Chondrocyte (in vitro differentiated cells): ENCODE measurements at places on chromosomes 2 and 18. TPM values are rescaled to one million over a fixed set of nuclear protein-coding genes. Genes with fewer than 3 reads are reported as not detected.

DNA sequence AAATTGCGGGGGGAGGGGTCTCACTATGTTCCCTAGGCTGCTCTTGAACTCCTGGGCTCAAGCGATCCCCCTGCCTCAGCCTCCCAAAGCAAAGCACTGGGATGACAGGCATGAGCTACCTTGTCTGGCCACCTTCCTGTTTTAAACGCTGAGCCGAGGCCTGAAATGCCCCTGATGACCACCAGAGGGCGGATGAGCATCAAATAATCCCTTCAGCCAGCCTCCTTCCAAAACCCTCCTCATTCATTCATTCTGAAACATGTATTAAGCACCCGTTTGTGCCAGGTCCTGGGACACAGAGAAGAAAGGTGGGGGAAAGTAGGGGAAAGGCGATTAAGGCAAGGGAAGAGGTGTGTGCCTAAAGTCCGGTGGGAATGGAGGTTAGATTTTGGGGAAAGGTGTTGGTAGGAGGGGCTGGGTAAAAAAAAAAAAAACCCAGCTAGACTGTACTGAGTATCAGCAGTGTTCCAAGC is 30.7 kb upstream of the PTMA start:
- H3K27ac ChIP-seq: peak overlapping the region; percentile 65
- no peak for DNase-seq
- no peaks in the 10 kb centered on the region for H3K27me3 ChIP-seq
- H3K4me1 ChIP-seq: peaks cover 18% of the 10 kb centered on the region
- H3K36me3 ChIP-seq: no peaks in the 10 kb centered on the region

DNA sequence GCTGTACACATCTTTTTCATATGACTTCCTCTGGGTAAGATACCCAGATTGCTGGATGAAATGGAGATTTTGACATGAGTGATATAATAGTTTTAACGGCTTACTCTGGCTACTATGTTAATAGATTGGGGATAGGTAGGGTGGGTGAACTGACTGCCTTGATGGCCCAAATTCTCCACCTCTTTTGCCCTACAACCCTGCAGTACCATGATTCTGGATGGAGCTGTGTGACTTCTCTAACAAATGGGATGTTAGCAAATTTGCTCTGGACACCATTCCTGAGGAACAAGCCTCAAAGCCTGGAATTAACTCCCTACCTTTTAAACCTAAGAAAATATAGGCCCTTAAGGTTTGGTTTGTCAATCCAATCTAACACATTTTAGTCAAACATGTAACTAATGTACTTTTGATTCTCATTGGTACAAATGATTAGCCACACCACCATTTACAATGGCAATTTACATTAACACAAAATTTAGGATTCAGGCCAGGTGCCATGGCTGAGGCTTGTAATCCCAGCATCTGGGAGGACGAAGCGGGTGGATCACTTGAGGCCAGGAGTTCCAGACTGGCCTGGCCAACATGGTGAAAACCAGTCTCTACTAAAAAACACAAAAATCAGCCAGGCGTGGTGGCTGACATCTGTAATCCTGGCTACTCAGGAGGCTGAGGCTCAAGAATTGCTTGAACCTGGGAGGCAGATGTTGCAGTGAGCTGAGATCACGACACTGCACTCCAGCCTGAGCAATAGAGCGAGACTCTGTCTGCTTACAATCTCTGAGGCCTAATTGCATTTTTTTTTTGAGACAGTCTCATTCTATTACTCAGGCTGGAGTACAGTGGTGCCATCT is 12.8 kb downstream of the CLK1 start:
- peaks cover 43% of the 10 kb centered on the region for H3K36me3 ChIP-seq
- no peaks in the 10 kb centered on the region for H3K27me3 ChIP-seq
- H3K4me1 ChIP-seq: no peaks in the 10 kb centered on the region

The ALPI gene
- total RNA-seq: not detected in 3 replicates

The SCTR gene
- not detected in 3 replicates for total RNA-seq

DNA sequence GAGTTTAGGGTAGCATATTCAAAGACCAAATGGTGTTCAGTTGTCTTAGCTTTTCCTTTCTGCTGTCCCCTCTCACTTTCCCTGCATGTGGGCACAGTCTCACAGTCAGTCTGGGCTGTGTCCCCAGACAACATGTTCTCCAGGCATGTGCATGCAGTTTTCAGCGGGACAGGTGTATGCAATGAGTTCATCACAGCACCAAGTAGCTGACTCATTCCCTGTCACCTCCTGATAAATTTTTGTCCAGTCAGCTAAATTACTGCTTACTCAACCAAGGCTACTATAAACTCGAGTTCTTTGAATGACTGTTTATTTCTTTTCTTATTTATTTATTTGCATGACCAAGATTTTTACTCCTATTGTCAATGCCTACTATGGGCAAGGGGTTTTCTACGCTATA is 148.8 kb upstream of the CDH19 start:
- H3K4me3 ChIP-seq: no peak overlapping the region
- H3K36me3 ChIP-seq: no peaks in the 10 kb centered on the region
- no peak overlapping the region for H3K27ac ChIP-seq
- DNase-seq: no peak
- peaks cover 9% of the 10 kb centered on the region for H3K4me1 ChIP-seq

The ABCG8 gene
- not detected in 3 replicates for total RNA-seq

GRCh38 chr2:2229626-2230432 is 101.2 kb downstream of the MYT1L start:
- DNase-seq: no peak
- H3K4me3 ChIP-seq: no peak overlapping the region
- peaks cover 4% of the 10 kb centered on the region for H3K27me3 ChIP-seq
- no peaks in the 10 kb centered on the region for H3K36me3 ChIP-seq
- H3K27ac ChIP-seq: no peak overlapping the region

The NEU2 gene
- total RNA-seq: not detected in 3 replicates

DNA sequence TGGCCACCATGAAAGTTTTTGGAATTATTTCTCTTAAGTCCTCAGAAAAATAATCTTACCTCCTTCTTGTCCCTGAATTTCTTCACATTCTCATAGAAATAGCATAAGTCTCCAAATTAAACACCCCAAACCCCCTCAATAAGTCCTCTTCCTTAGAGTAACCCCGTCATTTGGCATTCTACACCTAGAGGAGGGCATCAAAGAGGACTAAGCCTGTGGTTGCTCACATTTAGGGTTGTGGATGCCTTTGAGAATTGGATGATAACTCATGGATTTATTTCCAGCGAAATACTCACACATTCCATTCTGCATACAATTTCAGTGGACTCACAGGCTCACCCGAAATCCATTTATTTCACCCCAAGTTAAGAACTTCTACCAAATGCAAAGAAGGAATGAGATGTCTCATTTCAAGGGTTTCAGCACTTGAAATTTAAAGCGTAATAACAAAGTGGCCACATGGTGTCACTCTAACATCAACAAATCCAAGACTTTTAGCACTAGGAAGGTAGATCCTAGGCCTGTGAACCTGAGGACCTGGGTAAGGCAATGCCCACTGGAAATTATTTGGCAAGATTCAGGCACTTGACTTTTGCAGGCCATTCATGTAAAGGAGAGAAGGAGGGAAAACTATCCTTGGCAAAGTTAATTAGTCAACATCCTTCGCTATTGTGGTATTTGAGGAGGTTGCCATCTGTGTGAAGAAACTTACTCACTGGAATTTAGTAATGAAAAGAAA is 24.6 kb downstream of the DYTN start:
- DNase-seq: no peak
- H3K27me3 ChIP-seq: peaks cover 20% of the 10 kb centered on the region
- no peak overlapping the region for H3K4me3 ChIP-seq
- no peaks in the 10 kb centered on the region for H3K36me3 ChIP-seq

DNA sequence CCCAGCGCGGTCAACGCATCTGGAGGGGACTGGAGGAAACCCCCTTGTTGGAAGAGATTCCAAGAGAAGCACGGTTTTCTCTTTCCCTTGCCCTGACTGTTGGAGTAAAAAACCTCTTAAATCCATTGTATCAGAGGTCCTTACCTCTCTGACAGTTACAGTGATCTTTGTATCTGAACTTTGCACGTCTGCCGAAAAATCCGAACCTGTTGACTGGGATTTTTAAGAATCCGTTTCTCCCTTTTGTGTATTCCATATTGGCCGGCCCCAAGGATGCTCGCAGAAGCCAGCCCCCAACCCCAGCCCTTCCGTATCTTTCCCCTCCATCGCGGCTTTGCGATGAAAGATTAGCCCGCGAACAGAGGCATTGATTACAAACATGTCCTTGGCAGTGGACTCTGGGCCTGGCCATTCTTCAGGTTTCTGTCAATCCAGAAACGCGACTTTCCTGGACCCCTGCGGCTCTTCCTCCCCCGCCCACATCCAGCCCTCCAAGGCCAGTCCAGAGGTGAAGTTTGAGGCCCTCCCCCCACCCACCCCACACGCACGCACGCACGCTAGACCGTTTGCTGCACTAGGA is 4.6 kb upstream of the DLX1 start:
- peaks cover 7% of the 10 kb centered on the region for H3K27me3 ChIP-seq
- no peak overlapping the region for H3K4me3 ChIP-seq
- no peak overlapping the region for H3K27ac ChIP-seq
- no peak for DNase-seq

DNA sequence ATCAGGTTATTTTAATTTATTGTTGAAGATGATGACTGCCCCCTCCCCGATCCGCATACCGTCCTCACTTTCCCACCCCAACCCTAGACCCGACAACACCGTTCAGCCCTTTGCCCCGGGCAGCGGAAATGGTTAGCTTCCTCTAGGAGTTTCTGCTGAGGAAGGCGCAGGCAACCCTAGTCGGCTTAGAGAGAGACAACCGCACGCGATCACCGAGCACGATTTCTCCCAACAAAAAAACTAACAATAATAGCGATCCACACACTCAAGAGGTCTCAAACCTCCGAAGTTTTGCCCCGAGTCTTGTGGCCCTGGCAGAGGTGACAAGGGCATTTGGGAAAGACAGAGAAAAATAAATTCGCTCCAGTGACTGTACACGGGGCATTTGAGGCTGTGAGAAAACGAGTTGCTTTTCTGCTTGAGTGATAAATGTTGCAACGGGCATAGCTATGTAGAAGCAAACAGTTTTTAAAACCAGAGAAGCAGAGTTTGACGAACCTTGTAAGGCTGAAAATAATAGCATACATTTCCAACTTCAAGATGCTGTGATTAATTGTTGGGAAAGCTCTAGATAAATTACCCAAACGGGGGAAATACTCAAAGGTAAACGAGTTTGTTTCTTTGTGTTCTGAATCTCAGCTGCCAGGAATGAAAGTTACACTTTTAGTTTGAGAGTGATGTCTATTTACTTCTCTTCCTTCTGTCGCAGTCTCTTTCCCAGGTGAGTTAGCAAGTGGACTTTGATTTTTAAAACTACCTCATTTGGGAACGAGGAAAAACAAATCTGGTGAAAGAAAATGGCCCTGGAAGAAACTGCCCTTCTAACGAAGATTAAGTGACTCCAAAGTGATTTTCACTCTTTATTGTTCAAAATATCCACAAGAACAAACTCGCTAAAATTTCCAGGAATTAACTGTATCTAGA is 11.0 kb upstream of the SIX3 start:
- H3K27ac ChIP-seq: no peak overlapping the region
- H3K4me3 ChIP-seq: peak overlapping the region; percentile 58
- DNase-seq: no peak
- H3K27me3 ChIP-seq: peaks cover 75% of the 10 kb centered on the region

The ACADL gene
- not detected in 3 replicates for total RNA-seq

DNA sequence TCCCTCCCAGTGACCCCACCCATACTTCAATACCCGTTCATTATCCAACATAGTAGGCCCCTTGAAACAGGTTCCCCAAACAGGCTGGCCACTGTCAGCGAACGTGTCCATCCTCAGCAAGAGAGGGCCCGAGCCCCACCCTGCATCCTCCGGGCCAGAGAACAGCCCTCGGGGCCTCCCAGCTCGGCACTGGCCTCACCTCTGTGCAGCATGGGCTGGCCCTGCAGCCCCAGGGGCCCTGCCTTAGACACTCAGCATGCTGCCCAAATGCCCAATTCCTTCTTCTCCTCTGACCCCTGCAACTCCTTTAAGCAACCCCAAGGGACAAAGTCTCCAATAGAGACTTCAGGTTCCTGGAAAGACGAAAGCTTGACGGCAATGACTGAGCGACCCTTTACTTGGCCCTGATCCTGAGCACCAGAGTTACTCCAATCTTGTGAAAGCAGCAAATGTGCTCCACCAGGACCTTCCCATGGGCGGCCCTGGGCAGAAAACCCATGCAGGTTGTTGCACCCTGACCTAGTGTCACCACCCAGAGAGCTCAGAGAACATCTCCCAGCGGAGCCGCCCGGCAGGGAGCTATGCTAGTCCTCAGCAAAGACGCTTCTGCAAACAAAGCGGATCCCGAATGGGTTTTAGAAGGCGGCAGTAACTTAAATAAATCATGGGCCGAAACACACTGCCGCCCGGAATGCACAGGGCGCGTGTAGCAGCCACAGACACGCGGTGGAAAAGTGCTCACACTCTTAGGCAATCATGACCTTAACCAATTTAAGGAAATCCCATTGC is 782 bp downstream of the COL6A3 start:
- H3K4me3 ChIP-seq: peak overlapping the region; percentile 84
- H3K27me3 ChIP-seq: no peaks in the 10 kb centered on the region
- DNase-seq: no peak
- H3K27ac ChIP-seq: peak overlapping the region; percentile 92
- peaks cover 58% of the 10 kb centered on the region for H3K4me1 ChIP-seq
- H3K36me3 ChIP-seq: peaks cover 1% of the 10 kb centered on the region

GRCh38 chr2:154264024-154264423 is 392.3 kb downstream of the GALNT13 start:
- H3K4me1 ChIP-seq: no peaks in the 10 kb centered on the region
- no peaks in the 10 kb centered on the region for H3K27me3 ChIP-seq
- no peaks in the 10 kb centered on the region for H3K36me3 ChIP-seq
- no peak for DNase-seq
- no peak overlapping the region for H3K27ac ChIP-seq
- H3K4me3 ChIP-seq: no peak overlapping the region

DNA sequence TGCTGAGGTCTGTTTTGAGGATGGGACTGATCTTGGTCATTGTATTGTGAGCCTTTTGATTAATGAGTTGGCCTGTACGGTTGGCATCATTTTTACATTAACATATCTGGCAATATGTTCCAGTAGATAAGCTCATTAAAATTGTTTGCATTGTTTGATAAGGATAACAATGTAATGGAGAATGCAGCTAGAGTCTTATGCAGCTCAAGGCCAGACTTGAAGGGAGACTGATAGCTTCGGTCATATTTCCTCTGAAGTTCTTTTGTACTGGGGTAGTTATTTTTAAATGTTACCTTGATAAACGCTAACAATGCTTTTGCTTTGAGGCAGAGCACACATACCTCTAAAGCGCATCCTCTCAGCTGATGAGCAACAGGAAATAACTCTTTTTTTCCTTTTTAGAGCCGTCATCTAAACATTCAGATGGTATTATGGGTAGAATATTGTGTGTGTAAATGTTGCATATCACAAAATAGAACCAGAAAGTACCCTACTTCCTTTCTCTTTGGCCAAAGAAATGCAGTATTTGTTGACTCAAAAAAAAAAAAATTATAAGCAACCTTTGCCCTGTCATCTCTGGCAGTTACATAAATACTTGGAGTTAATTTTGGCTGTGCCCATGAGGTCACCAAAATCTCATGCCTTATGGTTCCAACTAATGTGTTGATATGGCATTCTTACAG is 1.3 kb downstream of the MAPRE2 start:
- H3K36me3 ChIP-seq: no peaks in the 10 kb centered on the region
- H3K4me3 ChIP-seq: peak overlapping the region; percentile 95
- peak overlapping the region; percentile 43 for H3K27ac ChIP-seq
- DNase-seq: no peak
